Stimulated activated CD8-positive, alpha-beta memory T cell treated with anti-CD3 and anti-CD28 coated beads, Interleukin-7, amount 100 ng/mL, for 1 hour (primary cell): ENCODE measurements at places on chromosomes 11 and 22.

DNA sequence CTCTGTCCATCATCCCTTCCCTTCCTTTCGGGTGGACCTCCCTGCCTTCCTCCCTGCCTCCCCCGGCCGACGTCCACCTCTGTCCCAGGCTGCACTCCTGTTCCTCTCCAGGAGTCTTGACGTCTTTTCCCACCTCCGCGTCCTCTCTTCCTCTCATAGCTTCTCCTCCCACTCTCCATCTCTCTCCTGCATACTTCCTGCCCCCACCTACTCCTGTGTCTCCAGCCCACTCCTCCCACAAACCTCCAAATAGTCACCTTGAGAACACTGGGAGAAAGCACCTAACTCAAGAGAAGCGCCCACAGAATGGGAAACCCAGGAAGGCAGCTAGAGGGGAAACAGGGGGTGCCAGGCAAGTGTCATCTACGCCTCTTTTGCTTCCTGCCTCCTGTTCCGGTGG is 60.8 kb downstream of the PDE2A start:
- DNase-seq: no peak

DNA sequence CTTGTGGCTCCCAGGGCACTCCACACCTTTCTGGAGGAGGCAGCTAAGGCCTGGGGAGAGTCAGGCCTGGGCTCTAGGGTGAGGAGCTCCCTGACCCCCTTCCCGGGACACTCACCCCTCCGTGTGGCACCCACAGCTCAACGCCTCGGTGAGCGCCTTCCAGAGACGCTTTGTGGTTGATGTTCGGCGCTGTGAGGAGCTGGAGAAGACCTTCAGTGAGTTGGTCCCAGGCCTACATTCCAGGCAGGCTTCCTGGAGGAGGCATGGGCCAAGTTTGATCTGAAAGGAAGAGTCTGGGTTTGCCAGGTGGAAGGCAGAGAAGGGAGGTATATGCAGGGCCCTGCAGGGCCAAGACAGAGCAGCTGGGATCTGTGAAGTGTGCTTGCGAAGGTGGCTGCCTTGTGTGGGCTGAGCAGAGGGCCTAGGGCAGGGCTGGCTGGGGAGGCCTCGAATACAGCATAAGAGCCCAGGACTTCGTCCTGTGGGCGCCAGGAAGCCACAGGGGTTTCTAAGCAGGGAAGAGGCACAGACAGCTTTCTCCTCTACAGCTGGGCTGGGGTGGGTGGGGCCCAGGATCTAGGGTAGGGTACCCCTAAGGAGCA is 2.9 kb downstream of the TCIRG1 start:
- no peak for DNase-seq

GRCh38 chr11:64626637-64627036 is 35.6 kb downstream of the SLC22A12 start:
- no peak for DNase-seq

DNA sequence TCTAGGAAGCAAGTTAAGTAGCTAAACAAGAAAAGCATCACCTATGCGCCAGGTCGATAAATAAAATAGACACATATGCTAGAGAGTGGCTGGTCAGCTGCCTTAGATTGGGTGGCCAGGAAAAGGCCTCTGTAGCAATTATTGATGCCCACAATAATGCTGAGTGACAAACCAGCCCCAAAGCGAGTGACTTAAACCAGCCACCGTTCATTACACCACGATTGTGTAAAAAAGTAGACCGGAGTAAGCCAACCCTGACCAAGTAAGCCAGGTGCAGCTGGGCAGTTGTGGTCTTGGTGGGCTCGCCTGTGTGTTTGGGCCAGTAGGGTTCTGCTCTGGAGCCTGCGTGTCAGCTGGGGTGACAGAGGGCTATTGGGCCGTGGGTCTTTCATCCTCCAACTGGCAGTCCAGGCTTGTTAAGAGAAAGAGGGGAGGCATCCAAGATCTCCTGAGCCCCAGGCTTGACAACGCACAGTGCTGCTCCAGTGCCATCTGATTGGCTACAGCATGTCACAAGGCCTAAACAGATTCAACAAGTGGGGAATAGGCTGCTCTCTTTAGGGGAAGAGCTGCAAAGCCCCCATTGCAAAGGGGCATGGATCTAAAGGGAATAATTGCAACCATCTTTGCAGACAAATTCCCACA is 100.4 kb upstream of the PARVA start:
- DNase-seq: no peak

- no peak for DNase-seq
These were observed 11.6 kb downstream of the UVRAG start for GRCh38 chr11:75826461-75827230.

- no peak for DNase-seq
These were observed 21.1 kb downstream of the FLRT1 start for GRCh38 chr11:64056861-64057260.

DNA sequence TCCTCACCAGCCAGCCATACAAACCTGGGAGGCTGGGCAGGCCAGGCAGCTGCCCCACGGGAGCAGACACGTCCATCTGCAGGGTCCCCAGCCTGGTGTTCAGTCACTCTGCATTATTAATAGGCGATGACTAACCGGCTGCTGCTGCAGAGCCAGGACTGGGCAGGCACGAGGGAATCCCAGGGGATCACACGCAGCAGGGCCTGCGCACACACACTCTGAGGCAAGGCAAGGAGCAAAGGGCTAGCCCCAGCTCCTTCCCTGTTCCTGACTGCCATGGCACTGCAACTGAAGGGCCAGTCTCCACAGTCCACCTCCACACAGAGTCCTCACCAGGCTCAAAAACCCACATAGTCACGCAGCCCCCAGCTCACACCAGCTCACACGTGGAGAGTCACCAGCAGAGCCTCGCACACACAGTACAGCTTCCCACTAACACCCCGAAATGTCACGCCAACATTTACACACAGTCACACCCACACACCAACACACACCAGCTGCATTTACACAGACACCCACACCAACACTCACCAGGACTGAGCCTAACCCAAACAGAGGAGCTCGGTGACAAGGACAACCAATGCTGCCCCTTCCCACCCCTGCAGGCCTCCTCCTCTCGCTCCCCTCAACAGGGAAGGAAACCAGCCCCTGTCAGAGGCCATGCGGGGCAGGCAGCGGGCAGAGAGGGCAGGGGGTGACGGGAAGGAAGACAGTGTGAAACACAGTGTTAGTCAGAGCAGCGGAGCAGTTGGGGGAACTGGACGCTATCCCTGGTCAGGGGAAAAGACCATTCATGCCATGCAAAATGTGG is 47.3 kb downstream of the NRXN2 start:
- DNase-seq: no peak

- DNase-seq: no peak
These were observed 41.2 kb downstream of the MYEOV start for GRCh38 chr11:69335007-69335780.

GRCh38 chr22:48369789-48370507 is 1457.7 kb downstream of the BRD1 start:
- no peak for DNase-seq

- DNase-seq: no peak
These were observed 789 bp downstream of the SPECC1L start for GRCh38 chr22:24271386-24271854.

- DNase-seq: no peak
These were observed 9.4 kb downstream of the SUSD2 start for GRCh38 chr22:24190596-24191208.

- no peak for DNase-seq
These were observed 626 bp upstream of the TBX10 start for GRCh38 chr11:67640021-67640757.

DNA sequence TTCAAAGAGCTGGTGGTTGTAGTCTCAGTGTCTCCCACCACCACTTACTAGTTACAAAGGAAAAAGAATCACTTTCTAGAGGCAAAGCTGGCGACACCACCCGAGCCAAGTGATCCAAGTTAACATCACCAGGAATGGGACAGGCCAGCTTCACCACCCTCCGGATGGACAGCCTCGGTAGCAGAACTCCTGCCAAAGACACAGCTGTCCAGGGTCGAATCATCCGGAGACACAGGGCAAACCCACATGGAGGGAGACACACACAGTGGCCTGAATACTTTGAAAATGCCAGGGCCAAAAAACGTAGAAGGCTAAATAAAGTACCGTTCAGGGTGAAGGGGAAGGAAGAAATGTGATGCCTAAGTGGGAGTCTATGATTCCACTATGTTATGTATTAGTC is 33.1 kb downstream of the KCNQ1 start:
- no peak for DNase-seq

DNA sequence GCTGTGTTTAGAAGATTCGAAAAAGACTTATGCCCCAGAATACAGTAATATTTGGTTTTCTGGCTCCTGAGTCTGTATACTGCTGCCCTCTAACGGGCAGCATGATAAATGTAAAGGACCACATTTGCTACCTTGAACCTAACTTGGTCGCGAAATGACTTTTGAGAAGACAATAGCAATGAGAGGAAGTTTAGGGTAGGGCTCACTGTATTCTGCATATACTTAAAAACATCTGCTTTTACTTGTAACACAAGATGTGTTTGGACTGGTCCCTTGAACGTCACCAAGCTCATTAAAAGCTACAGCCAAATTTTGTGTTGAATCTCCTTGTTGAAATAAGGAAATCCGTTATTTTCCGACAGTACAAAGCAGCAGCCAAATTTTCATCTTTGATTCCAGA is 309.1 kb downstream of the SWAP70 start:
- no peak for DNase-seq

GRCh38 chr11:45285930-45286632 is at the start of gene SYT13:
Gene SYT13 (minus strand): TSS chr11:45286341. CDS start chr11:45286207, 134 bp downstream.
- DNase-seq: no peak

GRCh38 chr11:12045914-12046635 is 37.6 kb upstream of the DKK3 start:
- no peak for DNase-seq

DNA sequence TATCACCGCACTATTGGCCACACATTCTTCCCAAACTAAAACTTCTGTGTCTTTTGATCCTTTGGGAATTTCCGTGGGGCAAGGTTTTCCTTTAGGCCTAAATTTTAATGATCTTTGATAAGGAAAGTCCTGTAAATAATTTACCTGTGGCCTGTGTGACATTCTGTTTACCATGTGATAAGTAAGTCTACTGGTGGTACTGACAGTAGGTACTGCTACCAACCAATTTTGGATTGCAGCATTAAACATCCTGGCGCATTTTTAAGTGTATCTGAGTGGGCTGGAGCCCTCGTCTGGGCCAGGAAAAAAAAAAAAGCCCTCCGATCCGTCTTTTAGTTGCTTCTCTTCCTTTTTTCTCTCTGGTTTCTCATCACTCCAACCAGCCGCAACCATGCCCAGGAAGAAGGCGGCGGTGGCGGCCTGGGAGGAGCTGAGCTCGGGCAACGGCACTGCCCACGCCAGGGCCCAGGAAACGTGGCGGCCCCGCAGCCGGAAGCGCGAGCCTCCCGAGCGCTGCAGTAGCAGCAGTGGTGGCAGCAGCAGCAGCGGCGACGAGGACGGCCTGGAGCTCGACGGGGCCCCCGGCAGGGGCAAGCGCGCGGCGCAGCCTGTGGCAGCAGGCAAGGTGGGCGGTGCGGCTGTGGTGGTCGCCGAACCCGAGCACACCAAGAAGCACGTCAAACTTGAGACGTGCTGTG is 33.6 kb downstream of the ASRGL1 start:
- no peak for DNase-seq

GRCh38 chr11:80297858-80298632 is 857.2 kb upstream of the TENM4 start:
- no peak for DNase-seq

DNA sequence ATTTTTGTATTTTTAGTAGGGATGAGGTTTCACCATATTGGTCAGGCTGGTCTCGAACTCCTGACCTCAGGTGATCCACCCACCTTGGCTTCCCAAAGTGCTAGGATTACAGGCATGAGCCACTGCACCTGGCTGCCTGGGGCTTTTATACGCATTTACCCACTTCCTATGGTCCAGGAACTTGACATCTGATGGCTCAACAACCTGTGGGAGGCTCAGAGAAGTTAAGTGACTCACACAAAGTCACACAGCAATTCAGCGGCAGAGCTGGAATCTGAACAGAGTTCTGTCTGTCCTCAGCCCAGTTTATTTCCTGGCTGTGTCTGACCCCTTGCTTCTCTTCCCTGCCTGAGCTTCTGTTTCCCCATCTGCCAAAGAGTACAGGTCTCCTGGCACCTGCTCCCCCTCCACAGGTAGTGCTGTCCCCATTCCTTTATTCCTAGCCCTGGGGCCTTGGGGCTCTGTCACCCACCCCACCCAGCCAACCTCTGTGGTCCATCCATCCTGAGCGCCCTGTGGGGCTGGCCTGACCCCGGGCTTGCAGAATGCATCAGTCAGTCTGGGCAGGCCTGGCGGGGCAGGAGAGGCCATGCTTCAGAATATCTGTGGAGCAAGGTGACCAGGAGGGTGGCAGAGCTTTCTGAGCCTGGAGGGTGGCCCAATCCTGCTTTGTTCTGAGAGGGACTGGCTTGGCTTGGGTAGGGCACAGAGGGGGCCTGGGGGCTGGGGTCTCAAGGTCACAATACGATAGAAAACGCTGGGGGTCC is 50.6 kb downstream of the CACNA1I start:
- no peak for DNase-seq

GRCh38 chr11:41309716-41310115 is 149.7 kb downstream of the LRRC4C start:
- no peak for DNase-seq

DNA sequence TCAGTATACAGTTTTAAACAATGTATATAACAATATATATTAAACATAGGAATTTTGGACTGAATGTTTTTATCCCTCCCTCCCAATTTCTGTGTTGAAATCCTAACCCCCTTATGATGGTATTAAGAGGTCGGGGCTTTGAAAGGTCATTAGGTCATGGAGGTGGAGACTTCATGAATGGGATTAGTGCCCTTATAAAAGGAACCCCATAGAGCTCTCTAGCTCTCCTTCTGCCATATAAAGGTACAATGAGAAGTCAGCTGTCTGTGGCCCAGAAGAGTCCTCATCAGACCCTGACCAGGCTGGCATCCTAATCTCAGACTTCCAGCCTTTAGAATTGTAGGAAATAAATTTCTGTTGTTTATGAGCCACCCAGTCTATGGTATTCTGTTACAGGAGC is 6.5 kb downstream of the NNMT start:
- no peak for DNase-seq

- no peak for DNase-seq
These were observed 38.2 kb upstream of the PAMR1 start for GRCh38 chr11:35563484-35564244.
